ENCODE measurements at places on chromosomes 2 and 18.
A peak's percentile ranks its signal among the peaks of the same experiment; 100 is the strongest.

- no peak for DNase-seq
Observed at GRCh38 chr18:37378336-37379010, 187.1 kb downstream of the CELF4 start.

DNA sequence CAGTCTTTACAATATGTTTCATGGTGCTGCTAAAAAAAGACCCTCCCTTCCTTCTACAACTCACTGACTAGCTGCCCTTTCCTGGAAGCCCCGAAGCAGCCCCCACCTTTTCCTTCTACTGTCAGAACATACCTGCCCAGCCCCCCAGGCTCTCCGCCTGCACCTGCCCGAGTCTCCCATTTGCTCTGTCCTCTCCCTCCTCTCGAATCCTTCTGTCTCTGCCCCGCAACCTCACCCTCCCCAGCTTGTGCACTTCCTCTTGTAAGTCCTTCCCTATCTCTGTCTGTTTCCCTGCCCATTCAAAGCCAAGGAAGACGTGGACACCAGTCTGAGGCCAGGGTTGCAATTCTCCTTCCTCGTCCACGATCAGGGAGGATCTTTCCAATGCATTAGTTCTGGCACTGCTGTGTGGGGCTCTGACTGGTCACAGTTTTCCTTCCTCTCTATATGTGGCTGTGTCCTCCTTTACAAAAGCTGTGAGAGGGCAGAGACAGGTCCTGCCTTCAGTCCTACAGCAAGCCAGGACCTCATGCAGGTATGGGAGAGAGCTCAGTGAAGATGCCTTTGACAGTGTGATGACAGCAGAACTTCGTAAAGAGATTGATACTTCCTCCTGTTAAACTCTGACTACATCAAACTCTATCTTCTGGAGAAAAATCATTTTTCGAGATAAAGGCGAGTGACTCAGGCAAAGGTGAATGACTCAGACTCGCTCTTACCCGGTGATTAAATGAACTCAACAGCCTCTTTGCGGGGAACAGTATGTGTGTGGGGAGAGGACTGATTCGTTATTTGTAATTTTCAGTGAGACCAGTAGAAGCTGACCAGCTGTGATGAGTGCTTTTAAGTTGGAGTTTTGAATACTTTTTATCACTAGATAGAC, 14.2 kb downstream of the TNFRSF11A start:
- no peak for DNase-seq

DNA sequence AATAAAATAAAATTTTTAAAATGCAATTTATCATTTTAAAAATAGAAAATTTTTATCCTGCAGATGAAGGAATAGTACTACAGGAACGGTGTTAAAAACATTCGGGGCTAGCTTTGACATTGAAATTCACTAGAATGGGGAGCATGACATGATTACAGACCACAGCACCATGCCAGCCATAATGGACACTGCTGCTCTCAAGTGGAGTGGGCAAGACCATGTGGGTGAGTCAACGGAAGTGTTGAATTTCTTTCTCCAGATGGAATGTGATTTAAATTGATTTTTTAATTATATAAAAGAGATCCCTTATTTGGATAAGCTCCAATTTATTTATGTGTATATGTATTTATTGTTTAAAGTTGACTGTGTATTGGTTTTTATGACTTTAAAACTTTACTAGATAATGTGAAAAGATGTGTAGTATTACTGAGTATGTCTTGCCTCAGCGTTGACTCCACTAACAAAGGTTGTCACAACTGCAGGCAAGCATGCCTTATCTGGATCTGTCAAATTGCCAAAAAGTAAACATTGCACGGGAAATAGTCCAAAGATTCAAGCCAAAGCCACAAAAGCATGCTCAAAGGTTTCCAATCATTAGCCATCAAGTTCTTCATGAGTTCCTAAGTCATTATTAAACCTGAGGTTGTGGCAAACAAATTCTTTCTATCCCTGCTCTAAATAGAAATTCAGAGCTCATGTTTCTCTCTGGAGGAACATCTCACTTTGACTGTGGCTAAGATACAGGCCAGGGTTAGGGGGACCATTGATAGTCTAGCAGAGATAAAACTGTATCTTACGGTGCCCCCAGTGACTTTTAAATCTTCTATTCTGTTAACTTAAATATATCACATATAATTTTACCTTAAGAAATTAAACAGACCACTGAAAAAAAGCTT, 536.9 kb downstream of the TMX3 start:
- no peak for DNase-seq

DNA sequence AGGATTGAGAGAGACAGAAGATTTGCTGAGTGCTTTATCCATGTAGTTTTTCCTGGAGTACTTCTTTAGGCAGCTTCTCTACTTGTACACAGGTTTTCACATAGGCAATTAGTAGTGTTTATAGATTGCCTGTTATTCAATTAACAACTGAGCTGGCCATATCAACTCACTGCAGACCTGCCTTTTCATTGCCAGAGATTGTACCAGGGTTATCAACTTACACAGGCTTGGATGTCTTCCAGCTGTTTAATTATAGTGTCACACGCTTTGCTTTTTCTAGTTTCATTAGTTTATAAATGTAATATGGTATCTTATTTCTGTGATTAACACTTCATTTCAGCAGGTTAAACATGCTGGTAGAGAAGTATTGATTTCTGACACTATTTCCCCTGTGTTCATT, 125.9 kb downstream of the GPD2 start:
- DNase-seq: no peak

DNA sequence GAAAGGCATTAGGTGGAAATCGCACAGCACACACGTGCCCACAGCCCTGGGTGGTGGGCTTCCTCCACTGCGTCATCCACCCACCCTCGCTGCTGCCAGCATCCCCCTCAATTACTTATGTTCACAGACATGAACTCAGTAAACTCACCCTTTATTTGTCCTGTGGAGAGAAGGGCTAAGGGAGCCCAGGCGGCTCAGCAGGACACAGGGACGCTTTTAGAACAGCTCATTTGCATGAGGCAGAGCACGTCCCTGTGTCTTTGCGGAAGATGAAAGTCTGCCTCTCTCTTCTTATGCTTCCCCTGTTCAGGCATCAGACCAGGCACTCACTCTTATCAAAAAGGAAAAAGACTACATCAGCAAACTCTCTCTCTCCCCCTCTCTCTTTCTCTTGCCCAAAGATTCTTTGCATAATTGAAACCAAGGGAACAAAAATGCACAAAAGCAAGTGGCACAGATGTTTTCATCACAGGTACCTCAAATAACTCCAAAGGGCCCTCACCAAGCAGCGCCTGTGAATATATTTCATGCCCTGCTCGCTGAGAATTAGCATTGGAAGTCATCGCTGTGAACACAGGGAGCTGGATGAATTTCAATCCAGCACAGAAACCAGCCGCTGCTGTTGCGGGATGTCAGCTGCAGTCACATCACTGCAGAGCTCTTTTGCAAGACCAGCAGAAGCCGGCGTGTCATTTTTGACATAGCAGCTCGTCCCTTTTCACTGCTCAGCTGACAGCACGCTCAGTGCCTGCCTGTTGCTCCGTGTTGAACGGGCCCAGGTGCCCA, 376.3 kb upstream of the MYT1L start:
- peak; percentile 73 for DNase-seq

DNA sequence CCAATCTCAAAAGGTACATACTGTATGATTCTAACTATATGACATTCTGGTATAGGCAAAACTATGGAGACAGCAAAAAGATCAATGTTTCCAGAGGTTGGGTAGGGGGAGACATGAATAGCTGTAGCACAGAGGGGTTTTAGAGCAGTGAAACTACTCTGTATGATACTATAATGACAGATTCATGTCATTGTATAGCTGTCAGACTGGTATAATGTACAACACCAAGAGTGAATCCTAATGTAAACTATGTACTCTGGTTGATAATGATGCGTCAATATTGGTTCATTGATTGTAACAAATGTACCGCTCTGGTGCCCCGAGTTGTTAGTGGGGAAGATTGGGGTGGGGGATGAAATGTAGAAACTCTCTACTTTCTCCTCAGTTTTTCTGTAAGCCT, 172.4 kb upstream of the SPOPL start:
- DNase-seq: no peak

DNA sequence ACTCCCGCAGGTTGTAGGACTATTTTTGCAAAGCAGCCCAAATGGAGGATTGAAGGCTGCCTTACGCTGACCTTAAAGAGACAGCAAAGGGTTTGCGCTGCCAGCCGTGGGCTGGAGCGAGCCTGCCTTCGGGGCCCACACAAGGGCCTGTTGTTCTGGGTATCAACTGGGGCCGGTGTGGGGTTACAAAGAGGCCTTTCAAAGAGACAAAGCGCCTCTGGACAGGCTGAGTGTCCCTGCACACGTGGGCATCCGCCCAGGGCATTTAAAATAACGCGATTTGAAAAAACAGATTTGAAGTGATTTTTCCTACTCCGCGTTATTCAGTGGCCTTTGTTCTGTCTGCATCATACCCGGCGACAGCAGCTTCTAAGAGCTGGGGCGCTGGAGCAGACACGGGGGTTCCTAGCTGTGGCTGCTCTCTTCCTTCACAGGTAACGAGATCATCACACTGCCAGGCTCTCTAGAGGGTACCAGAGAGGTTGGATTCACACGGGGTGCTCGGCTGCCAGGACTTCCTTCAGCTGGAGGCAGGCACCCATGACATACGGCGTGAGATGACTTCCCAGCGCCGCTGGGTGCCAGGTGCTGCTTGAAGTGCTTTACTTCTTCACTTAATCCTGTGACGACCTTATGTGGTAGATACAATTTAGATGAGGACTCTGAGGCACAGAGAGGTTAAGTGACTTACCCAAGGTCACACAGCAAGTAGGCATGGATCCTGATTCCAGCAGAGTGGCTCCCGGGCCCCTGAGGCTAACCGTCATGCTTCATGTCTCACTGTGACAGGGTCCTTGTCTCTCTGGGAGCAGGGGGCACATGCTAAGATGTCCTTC, 32.2 kb downstream of the MAL start:
- DNase-seq: peak; percentile 42

- DNase-seq: no peak
Observed at GRCh38 chr18:76955524-76956170, 133.3 kb downstream of the ZNF236 start.

DNA sequence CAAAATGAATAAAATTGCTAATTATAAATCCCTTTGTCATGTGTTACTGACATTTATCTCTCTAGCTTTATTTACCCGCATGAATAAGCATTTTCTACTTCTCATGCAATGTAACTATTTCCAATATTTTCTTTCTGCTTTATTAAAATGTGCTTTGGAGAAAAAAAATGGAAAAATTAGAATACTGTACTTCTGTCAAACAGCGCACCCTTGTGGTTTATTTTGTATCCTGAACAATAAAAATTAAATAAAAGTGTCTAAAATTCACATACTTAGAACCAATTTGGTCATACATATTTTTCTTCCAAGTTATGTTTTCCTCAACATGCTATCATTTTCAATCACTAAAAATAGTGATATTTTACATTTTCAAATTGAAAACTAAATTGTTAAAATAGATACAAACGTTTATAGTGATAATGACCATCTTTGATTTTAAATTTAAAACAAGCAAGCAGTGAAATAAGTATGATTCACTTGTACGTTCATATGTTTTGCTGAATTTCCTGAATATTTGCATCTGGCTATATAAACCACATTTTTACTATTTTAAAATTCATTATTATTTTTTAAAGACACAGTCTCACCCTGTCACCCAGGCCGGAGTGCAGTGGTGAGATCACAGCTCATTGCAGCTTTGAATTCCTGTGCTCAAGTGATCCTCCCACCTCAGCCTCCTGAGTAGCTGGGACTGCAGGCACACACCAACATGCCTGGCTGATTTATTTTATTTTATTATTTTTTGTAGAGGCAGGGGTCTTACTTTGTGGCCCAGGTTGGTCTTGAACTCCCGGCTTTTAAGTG, 95.9 kb upstream of the GRB14 start:
- peak; percentile 36 for DNase-seq

GRCh38 chr2:212667751-212668316, 129.2 kb upstream of the ERBB4 start:
- no peak for DNase-seq

DNA sequence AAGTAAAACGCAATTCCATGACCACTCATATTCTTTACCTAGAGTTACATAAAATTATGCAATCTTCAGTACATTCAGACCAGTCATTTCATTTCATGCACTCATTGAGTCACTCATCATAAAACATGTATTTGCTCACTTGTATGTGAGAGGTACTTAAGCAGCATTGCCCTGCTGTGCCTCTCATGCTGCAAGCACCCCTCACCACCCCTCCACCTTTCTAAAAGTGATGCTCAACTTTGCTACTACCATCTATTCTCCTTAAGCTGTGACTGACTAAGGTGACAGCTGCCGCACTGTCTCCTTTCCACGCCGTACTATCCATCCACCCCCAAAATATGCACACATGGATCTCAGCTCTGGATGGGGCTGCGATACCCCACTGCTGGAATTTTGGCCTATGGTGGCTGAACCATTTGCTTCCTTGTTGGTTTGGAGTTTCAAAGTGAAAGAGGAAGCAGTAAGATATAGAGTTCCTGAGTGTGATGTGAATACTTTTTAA, 7.2 kb downstream of the ARHGAP25 start:
- DNase-seq: no peak

GRCh38 chr2:79740879-79741443, 228.1 kb downstream of the CTNNA2 start:
- no peak for DNase-seq

DNA sequence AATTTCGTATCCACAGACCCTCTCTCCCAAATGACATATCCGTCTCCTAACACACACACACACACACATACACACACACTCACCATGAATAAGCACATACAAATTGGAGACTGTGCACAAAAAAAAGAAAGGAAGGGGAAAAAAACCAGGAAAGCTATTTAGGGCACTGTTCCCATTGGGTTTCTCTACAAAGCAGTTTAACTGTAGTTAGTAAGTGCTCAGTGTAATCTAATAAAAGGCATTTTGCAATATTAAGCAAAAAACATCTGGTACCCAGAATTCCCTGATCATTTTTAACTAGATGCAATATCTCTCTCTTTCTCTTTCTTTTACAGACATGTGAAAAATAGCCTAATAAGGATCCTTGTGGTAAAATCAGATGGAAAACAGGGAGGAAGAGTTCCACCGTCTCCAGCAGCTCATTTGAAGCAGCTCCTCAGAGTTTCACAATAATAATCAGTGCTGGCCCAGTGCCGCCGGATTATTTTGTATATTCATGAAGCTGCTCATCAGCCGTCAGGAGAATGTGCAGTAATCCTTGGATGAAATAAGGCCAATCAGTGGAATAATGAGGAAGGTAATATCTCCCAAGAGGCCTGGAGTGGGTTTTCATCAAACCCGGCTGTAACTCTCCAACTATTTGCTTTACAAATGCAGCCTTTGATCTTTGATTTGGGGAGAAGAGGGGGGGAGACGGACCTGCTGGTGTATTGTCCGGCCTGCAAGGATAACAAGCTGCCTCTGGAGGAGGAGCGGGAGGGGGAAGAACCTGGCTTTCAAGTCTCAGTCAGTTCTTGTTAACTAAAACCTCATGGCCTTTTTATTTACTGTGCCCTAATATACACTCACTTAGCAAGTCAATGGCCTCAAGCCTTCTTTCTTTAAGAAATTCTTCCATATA, 227.6 kb upstream of the SMIM21 start:
- peak; percentile 85 for DNase-seq

- no peak for DNase-seq
Observed at GRCh38 chr2:12320991-12321641, 395.6 kb upstream of the TRIB2 start.

DNA sequence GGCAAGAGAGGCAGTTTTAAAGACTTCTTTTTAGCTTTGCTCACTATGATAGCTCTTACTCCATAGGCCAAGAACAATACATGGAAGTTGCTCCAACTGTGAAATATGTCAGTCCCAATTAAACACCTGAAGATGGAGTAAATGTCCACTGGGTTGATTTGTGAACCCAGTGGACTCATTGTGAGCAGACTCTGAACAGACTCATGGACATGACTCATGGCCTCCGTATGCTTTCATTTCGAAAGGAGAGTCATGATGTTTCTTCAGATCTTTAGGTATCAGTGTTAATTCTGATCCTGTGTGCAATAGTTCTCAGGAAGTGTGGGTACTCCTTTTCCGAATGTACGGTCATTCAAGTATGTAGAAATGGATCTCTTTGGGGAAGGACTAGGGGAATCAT, 5.4 kb upstream of the CWC22 start:
- no peak for DNase-seq

Measured in NCI-H526 (cell line).